ENCODE measurements at places on chromosomes 4 and X. TPM values are rescaled to one million over a fixed set of nuclear protein-coding genes. Genes with fewer than 3 reads are reported as not detected.

Gene MBTPS2
- 13.7 TPM for total RNA-seq

DNA sequence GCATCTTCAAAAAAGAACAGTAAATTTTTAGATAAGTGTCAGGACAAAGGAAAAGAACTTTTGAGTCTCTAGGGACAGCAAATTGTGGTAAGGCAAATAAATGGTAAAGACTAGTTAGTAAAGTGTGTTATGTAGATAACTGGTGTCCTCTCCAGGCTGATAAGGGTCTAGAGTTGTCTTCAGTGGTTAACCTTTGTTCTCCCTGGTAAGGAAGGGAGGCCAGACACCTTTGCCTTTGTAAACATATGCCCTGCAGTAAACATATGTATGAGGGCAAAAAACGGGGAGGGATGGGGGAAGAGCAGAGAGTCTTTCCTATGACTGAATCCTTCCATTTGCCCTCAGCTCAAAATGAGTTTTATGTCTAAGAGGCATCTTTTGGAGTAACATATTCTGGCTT, 384.6 kb downstream of the HNRNPD start:
- no peaks in the 10 kb centered on the region for H3K4me1 ChIP-seq
- no peak overlapping the region for H3K4me3 ChIP-seq
- H3K27ac ChIP-seq: no peak overlapping the region
- no peaks in the 10 kb centered on the region for H3K27me3 ChIP-seq
- no peaks in the 10 kb centered on the region for H3K36me3 ChIP-seq

- no peak overlapping the region for H3K27ac ChIP-seq
- DNase-seq: no peak
- H3K27me3 ChIP-seq: peaks cover 2% of the 10 kb centered on the region
- H3K36me3 ChIP-seq: no peaks in the 10 kb centered on the region
- no peak overlapping the region for H3K4me3 ChIP-seq
Measured at GRCh38 chr4:84146300-84146959, 352.7 kb downstream of the NKX6-1 start.

GRCh38 chrX:790041-790506, 159.5 kb downstream of the SHOX start:
- H3K27ac ChIP-seq: no peak overlapping the region
- peaks cover 16% of the 10 kb centered on the region for H3K27me3 ChIP-seq
- no peak overlapping the region for H3K4me3 ChIP-seq
- H3K36me3 ChIP-seq: no peaks in the 10 kb centered on the region
- DNase-seq: no peak

GRCh38 chrX:69362856-69363255, 141.3 kb upstream of the NALF2 start:
- DNase-seq: peak; percentile 80
- H3K4me1 ChIP-seq: no peaks in the 10 kb centered on the region
- no peak overlapping the region for H3K27ac ChIP-seq
- no peaks in the 10 kb centered on the region for H3K36me3 ChIP-seq
- H3K27me3 ChIP-seq: no peaks in the 10 kb centered on the region
